Right atrium auricular region (tissue), 2 donors: ENCODE measurements at places on chromosomes 4 and X.

DNA sequence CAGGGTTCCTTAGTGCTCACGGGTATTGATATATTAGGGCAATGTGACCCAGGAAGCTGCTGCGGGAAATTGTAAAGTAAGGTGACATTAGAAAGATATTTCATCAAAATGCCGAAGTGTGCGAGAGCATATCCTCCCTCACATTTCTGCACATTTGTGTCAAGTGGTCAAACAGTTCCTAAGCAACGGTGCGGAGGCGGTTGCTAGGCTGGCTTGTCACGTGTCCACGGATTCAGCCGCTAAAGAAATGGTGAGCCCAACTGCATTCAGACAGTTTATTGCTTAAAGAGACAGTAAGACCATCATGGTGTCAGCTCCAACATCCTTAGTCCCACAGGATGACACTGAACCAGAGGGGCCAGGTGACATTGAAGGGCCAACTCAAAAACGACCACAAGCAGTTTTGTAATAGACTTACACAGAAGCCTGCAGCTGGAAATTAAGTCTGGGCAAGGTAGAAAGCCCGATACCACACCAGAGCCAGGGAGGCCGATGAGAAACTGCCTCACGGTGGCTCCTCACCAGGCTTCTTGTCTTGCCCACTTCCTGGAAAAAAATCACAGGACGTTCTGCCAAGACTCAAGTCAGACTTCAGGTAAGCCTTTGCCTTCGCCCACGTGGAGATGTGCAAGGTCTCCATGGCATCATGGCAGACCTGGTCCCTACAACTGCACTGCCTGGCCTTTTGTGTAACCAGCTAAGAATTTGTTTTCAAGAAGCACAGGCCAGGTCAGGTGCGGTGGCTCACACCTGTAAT lies 50.4 kb downstream of the USP11 start:
- no peak for DNase-seq

GRCh38 chr4:80321341-80321740 lies 14.2 kb upstream of the CFAP299 start:
- DNase-seq, result no peak

DNA sequence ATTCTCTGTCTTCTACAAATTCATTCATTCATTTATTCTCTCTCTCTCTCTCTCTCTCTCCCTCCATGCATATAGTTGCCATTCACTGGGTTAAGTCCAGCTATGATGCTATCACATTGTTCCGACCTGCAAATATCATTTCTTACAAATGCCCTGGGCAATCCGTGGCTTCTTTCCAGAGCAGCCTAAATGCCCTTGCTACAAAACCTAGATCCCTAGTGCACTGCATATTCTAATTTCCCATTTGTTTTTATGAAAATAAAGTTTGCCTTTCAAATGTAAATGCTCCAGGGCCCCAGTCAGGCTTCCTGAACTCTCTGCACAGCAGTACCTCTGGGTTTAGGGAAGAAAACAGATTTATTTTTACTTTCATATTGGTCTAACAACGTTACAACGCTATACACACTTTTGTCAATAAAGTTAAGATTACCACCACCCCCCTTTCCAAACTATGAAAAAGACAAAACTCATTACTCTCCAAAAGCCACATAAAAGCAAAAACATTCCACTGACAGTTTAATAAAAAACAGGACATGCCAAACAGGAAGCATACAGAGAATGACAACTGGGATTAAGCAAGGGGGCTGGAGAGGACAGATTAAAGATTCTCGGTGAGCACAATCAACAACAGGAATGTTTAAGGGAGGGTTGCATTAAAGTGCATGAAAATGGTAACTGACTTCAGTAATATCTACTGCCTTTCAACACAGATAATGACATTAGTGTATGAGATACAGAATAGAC lies 104.3 kb downstream of the USP46 start:
- DNase-seq, result no peak

- no peak for DNase-seq
These were observed 221.4 kb downstream of the TACR3 start for GRCh38 chr4:103498161-103499070.

- DNase-seq, result no peak
These were observed 124.8 kb downstream of the HMX1 start for GRCh38 chr4:8746523-8747466.

- DNase-seq, result no peak
These were observed 238.8 kb downstream of the MGST2 start for GRCh38 chr4:139904406-139904805.

DNA sequence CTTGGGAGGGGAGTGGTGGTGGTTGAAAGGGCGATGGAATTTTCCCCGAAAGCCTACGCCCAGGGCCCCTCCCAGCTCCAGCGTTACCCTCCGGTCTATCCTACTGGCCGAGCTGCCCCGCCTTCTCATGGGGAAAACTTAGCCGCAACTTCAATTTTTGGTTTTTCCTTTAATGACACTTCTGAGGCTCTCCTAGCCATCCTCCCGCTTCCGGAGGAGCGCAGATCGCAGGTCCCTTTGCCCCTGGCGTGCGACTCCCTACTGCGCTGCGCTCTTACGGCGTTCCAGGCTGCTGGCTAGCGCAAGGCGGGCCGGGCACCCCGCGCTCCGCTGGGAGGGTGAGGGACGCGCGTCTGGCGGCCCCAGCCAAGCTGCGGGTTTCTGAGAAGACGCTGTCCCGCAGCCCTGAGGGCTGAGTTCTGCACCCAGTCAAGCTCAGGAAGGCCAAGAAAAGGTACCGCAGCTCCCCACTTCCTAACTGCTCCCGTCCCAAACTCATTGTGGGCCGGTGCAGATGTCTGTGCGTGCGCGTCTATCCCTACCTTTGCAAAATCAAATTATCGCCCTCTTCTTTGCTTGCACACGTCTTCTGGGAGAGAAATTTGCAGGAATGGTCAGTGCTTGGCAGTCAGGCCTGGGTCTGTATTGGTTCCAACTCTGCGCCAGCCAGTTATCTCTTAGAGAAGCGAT lies 533 bp downstream of the IL15 start:
- no peak for DNase-seq
